ENCODE measurements at places on chromosomes 5 and 9.

DNA sequence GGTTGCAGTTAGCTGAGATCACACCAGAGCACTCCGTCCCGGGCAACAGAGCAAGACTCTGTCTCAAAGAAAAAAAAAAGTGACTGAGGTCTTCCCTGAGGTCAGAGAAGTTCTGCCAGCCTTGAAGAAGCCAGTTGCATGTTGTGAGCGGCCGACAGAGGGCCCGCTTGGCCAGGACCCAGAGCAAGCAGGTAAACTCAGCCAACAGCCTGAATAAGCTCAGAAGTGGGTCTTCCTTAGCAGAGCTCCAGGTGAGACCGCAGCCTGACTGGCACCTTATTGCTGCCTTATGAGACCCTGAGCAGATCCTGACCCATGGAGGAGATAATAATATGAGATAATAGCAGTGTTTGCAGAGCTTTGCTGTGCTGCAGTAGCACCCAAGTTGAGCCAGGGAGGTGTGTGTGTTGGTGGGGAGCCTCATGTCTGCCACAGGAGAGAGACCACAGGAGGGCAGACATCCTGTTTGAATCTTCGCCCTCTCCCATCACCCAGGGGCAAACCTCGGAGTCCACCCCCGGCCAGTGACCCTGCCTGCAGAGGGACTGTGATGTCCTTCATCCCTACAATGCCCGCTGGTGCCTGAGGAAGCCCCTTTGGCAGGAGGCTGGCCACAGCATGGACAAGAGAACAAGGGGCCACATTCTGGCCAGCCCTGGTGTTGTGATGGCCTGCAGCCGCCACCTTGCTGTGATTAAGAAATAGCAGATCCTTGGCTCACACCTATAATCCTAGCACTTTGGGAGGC is 10.8 kb upstream of the BARX1 start:
- no peak for DNase-seq

GRCh38 chr9:89177944-89178829 is at the start of gene SHC3:
TSS of gene SHC3 (minus strand) at chr9:89178818. CDS start at chr9:89178460, 358 bp downstream.
- DNase-seq: no peak

DNA sequence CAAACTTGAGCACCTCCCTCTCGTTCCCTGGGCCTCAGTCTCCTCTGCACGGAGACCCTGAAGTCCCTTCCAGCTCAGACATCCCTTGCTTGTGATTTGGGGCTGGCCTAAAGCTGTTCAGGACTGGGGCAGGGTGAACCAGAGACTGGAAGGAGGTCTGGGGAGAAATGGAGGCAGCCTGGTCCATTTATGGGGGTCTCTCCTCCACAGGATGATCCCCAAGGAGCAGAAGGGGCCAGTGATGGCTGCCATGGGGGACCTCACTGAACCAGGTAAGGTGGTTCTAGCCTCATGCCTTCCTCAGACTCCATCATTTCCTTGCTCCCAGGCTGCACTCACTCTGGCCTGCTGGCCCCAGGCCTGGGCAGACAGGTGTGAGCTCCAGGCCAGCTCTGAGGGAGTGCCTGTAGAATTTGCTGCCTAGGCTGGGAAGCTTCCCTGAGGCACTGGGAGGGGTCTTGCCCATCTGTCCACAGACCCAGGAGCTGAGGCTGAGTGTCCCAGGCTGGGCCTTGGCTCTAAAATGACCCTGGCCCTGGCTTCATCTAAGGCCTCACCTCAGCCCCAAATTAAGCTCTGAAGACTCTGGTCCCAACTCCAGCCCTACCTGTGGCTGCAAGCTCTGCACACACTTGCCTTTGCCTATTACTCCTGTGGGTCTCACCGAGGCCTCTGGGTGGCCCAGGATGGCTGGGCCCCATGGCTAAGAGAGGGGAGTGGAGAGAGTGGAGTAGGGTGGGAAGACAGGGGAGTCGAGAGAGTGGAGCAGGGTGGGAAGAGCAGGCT is 1.9 kb downstream of the MYOZ3 start:
- DNase-seq: no peak

GRCh38 chr9:120909904-120910303 is 16.7 kb downstream of the TRAF1 start:
- DNase-seq: no peak

GRCh38 chr5:131999441-132000240 is 11.8 kb downstream of the ACSL6 start:
- DNase-seq: no peak

GRCh38 chr5:99544356-99544755 is 615.5 kb upstream of the CHD1 start:
- DNase-seq: no peak

DNA sequence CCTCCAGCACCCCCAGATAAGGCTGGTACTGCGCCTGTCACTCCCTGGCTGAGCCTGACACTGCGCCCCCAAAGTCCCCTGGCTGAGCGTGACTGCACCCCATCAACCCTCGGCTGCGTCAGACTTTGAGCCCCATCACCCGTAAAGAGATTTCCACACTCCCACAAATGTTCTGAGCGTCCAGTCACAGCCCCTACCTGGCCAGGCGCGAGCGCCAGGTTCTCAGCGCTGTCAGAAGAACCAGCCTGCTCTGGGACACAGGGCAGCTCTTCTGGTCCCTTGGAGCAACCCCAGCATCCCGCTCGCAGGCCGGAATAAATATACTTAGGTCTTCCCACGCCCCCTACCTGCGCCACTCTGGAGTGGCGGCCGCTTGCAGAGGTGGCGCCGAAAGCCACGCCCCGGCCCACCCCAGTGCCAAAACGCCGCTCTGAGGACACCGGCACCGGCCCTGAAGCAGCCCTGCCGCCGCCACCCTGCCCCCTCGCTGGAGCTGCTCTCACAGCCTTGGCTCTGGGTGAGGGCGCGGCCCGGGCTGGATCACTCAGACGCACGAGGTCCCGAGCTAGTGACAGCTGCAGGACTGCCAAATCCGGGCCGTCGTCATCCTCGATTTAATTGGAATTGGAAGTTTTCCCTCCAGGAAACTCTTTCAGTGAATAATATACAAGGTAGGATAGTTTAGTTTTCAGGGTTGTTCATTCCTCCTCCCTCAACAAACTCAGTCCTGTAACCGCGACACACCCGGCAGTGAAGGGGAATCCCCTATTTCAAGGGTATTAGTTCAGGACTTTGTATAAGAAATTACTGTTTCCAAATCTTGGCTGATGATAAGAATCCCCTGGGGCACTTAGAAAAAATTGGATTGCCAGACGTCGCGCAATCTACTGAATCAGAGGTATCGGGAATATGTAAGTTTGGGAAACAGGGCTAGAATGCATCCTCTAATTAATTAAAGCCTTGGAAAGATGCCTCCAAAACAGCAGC is 1.2 kb upstream of the CEMIP2 start:
- DNase-seq: no peak

- no peak for DNase-seq
Observed at GRCh38 chr5:79974886-79975285, 16.2 kb downstream of the MTX3 start.

DNA sequence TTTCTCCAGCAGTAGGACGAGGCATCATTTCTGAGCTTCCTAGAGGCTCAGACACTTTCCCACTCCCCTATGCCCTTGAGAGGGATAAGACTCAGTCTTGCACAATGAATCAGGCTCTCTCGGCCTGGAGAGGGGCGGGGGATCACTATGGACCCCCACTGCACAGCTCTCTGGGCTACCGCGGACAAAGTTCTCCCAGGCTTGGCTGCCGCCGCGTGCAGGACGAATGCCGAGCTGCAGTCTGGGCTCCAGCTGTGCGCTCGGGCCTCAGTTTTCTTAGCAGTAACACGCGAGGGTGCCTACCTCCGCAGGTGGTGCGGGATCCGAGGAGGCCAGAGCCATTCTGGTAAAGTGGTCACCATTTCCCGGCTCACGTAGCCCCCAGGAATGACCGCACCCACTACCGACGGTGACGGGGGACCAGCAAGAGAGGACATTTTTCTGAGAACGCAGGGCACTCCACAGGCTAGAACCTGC is 3.4 kb upstream of the MYORG start:
- DNase-seq: no peak

DNA sequence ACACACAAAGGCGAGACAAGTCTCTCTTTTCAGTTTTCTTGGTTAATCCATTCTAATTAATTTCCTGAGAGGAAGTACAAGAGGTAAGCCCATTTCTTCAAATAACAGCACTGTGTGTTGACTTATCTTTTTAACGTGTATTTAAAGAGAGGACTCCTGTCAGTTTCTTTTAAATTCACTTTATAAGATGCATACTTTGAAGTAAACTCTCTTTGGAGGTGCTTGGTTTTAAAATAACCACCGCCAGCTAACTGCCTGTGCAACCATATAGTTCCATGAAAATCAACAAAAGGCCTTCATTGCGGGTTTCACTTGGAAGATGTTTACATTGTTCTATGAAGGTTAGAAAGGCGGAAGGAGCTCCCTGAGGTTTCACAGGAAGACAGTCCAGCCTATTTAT is 13.1 kb upstream of the SERINC5 start:
- DNase-seq: no peak

DNA sequence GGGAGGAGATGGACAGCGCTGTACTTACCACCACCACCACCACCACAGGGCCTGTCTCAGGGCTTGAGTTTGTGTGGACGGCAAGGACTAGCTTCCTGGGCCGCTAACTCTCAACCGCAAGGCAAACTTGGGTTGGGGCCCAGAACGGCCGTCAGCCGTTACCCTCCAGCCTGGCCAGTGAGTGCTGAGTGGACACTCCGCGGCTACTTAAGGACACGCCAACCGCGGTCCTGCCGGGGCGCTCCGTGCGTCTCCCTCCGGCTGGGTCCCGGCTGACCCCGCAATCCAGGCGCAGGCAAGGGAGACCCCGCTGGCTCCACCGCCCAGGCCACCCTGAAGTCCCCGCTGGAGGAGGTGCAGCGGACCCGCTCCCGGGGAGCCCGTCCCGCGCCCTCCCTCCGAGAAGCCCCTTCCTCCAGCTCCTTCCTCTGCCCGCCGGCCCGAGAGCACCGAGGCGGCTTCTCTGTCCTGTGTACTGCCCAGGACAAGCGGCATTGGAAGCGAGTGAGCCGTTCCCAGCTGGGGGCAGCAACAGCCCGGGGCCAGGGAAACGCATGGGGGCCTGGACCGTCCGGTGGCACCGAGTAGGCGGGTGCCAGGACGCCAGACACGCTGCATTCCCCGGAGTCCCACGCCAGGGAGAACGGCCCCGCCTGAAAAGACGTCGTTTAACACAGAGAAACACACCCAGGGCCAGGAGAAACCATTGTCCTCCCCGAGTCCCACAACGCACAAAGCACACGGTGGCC is 46.6 kb downstream of the HABP4 start:
- no peak for DNase-seq

- no peak for DNase-seq
Observed at GRCh38 chr5:125882061-125882460, 541.1 kb upstream of the GRAMD2B start.

DNA sequence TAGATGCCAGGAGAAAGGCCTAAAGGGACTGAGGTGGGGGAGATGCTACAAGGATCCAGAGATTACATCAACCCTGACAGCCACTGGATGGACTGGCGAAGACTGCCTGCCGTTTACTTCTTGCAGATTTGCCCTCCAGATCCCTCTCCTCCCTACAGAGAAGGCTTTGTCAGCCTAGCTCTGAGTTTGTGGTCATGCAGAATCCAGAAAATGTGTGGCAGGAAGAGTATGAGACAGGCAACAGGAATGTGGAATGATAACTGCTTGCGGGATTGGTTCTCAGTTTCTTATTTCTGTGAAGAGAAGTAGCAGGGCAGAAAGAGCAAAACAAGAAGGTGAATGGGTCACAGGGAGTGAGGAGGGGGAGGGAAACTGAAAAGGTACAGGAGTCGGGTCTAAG is 129.6 kb downstream of the TLE1 start:
- no peak for DNase-seq

GRCh38 chr5:138972836-138973235 is 97.7 kb upstream of the LRRTM2 start:
- no peak for DNase-seq

DNA sequence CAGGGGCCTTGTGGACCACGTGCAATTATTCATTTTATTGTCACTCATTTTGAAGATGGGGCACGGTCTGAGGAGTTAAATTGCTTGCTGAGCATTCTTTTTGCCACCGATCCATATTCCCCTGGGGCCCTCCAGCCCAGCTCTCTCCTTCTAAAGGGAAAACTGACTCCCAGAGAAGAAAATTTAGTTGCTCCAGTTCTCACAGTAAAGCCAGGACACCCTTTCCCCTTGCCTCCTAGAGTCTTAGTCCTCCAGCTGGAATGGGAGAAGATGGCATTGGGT is 1.0 kb upstream of the PANK3 start:
- DNase-seq: no peak

DNA sequence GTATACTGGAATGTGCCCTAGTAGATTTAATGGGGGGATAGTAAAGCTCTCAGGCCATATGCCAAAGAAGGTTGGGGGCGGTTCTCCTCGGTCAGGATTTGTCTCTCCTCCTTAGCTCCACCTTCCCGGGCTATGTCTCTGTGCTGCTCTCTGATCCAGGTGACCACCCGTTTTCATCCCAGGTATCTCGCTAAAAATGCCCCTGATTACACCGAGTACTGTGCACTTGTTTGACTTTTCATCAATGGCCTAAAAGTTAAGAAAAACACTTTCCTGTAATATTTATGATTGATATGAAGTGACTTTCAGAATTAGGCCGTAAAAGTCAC is 724 bp downstream of the NDUFS6 start:
- DNase-seq: no peak

DNA sequence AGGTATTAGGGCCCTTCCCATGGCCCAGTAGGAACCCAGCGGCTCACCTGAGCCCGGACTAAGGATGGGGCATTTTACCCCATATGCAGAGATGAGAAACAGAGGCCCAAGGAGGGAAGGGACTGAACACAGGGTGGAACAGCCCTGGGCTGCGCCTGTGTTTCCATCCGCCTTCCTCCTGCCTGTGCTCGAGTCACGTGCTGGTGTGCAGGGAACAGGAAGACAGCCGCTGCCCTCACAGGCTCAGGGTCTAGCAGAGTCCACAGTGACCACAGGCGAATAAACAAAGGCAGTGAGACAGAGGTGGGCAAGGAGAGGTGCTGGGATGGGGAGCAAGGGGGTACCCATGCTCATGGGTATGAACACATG is 129.4 kb downstream of the C9orf50 start:
- no peak for DNase-seq

DNA sequence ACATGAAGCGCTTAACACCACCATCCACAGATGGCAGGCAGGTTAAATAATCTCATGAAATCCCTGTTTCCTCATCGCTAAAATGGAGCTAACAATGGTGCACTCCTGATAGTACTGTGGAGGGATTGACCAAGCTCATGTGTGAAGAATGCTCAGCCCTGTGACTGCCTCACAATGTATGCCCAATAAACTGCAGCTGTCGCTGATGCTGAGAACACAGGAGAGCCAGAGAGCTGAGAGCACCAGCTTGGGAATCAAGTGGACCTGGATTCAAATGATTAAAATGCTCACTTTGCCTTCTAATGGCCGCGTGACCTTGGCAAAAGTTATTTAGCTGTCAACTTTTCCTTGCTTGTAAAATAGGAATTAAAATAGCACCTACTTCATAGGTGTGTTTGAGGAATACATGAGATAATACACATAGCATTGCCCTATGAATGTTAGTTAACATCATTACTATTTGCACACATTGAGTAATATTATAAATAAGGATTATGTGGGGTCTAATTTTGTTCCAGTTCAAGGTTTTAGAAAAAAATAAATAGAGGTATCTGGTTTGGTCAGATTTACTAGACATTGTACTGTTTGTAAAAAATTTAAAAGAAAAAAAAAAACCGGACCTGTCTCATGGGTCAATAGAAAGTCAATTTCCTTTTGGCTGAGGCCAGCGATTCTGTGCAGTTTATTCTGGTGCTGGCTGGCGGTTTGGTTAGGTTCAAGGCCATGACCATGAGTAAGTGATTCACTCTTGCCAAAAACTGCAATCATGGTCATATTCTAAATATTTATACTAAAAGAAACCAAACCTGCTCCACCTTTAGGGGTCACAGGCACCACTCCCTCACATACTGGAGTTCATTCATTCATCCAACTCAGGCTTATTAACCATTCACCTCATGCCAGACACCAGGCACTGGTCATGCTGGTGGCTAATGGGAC is 101.3 kb downstream of the SH3TC2 start:
- no peak for DNase-seq

GRCh38 chr5:153881687-153882086 is 157.0 kb downstream of the FAM114A2 start:
- DNase-seq: no peak

All from cortex of kidney (tissue), 1 donor.